ENCODE measurements at places on chromosomes 11 and 22.

- peak; percentile 75 for DNase-seq
These were observed 39.0 kb downstream of the CWC15 start for GRCh38 chr11:94934362-94934761.

- no peak for DNase-seq
These were observed 126.9 kb upstream of the NCAM1 start for GRCh38 chr11:112834277-112834755.

GRCh38 chr11:126303623-126304456, at the start of gene DCPS:
TSS of gene DCPS (plus strand) at chr11:126304060. CDS start at chr11:126304081, 21 bp downstream.
- peak; percentile 86 for DNase-seq

DNA sequence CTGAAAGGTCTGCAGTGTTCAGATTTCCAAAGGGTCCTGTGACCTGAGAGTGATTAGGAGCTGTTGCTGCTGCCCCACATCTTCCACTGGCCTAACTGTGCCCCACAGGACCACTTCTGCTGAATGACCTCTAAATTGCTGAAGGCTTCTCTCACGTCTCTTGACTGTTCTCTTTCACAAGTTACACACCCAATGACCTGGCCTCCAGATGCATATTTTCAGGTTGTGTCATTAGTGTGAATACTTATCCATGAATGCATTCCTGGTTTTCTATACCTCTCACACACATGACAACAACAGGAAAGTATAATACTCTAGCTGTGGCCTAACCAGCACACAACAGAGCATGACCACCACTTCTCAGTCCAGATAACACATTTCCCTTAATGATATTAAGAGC, 15.4 kb downstream of the PRR14L start:
- DNase-seq, result peak; percentile 68

DNA sequence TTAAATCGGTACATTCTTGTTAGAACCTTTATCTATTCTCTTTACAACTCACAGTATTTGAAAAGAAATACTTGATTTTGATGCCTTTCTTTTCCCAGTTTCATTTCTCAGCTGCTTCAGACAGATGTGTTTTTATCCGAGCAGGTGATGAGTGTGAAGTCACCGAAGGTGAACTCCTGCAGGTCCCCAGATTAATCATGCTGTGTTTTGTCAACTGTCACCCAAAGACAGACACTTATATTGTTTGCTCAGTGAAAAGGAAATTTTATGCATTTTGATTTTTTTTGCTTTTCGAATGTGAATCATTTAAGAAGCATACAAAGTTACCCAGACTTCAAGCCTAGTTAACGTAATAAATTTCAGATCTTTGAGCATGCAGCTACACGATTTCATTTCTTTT, 7.8 kb upstream of the TMPRSS13 start:
- no peak for DNase-seq
